ENCODE measurements at places on chromosomes 5 and 9.
A peak's percentile ranks its signal among the peaks of the same experiment; 100 is the strongest.

DNA sequence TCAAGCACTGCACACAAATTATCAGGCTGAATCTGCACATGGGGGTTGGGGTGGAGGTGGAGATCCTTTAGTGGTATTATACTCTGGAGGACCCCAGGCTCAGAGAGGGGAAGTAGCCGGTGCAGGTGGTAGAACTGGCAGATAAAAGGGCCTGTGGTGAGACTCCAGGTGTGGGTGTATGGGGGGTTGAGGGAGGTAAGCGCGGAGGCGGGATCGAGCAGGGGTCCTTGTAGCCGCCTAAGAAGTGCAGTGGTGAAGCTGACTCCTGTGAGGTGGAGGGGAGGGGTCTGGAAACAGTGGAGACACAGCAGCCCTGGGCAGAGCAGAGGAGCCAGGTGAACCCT lies 841 bp downstream of the ACSL6 start:
- no peak for DNase-seq

- DNase-seq, result no peak
Measured at GRCh38 chr5:135037519-135038204, 3.6 kb upstream of the PITX1 start.

- DNase-seq, result no peak
Measured at GRCh38 chr5:132199116-132199680, 28.5 kb downstream of the P4HA2 start.

DNA sequence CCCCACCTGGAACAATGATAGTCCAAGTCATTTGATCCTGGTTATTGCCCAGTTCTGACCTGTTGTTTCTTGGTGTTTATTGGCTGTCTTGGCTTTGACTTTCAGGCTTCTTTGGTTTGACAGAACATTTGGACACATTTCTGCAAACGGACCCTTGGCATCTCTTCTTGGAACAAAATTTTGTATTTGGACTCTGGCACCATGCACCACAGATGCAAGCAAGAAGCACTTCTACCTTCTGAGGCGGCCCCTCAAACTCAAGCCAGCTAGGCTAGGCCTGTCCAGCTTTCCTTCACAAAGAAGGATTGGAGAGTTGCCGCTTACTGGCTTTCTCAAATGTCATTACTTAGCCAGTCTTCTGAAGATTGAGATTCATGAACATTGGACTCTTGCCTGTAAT lies 23.1 kb upstream of the FGF10 start:
- DNase-seq, result no peak

DNA sequence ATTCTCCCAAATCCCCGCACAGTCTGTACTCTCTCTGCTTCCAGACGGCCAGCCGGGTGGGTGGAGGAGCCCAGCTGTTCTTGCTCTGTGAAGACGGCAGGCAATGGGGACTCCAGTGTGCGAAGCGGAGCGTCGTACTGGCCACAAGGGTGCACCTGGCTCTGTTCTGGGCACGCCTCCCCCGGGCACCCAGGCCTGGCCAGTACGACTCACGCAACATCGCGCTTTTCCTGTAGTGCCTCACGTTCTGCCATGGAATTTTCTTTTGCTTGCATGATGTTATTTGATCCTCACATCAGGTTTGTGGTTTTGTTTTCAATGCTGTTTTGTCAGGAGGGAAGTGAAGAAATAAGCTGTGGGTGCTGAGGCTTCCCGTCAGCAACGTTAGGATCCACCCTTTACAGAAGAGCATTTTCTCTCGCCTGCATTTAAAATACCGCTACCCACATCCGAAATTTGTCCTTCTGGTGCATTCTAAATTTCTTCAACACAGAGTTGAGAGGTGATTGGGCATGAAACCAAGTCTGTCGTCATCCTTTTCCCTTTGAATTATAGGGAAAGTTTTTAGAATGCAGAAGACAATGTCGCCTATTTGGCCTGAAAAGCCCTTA lies 311.7 kb downstream of the TRIM36 start:
- no peak for DNase-seq

- no peak for DNase-seq
Measured at GRCh38 chr9:135968601-135969000, 7.4 kb upstream of the UBAC1 start.

GRCh38 chr5:74085186-74085585 lies 459.2 kb downstream of the ARHGEF28 start:
- DNase-seq, result no peak

GRCh38 chr5:53288511-53288910 lies 179.0 kb upstream of the MOCS2 start:
- DNase-seq, result no peak

- DNase-seq, result no peak
Measured at GRCh38 chr9:96084331-96084734, 208.8 kb downstream of the ERCC6L2 start.

GRCh38 chr5:14825977-14826376 lies 45.6 kb downstream of the ANKH start:
- no peak for DNase-seq

- DNase-seq, result peak; percentile 3
Measured at GRCh38 chr9:21455320-21455719, 15.1 kb downstream of the IFNA1 start.

DNA sequence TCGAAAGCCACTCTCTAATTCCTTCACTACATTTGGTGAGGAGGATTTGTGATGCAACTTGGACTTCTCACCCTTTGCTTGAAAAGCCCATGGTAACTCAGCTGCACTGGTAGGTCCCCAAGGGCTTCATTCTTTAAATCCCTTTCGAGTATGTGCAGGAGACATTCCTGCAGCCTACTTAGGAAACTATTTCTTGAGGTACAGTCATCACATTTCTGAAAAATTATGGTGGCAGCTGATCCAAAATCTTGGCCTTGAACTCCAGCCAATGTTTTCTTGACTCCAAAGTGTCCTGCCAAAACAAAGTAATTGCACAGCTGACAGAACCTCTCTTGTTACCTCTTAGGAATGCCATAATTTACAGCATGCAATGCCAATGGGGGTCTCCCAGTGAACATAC lies 99.7 kb downstream of the NPR3 start:
- no peak for DNase-seq

DNA sequence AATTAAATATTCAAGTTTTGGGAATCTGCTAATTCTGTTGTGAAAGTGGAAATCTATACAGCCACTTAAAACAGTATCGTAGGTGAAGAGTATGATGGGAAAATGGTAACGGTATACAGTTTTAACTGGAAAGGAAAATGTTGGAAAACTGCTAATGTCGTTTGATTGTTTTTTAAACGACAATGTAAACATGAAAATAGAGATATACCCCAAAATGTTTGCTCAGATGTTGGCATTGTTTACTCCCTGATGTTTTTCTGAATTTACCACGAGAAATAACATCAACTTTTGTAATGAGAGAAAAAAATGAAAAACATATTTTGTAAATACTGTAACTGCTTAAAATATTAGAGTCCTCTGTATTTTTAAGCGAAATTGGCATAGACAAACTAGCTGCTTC lies 2.7 kb downstream of the MATR3 start:
- no peak for DNase-seq

GRCh38 chr5:949815-950560 lies 57.3 kb downstream of the TRIP13 start:
- DNase-seq, result no peak

- no peak for DNase-seq
Measured at GRCh38 chr5:135455876-135456237, 3.7 kb upstream of the TIFAB start.

GRCh38 chr5:175162036-175162435 lies 281.9 kb downstream of the DRD1 start:
- no peak for DNase-seq

GRCh38 chr5:133114166-133114932 lies 62.5 kb downstream of the HSPA4 start:
- DNase-seq, result no peak

- DNase-seq, result no peak
Measured at GRCh38 chr9:126639318-126640000, 25.7 kb downstream of the LMX1B start.

DNA sequence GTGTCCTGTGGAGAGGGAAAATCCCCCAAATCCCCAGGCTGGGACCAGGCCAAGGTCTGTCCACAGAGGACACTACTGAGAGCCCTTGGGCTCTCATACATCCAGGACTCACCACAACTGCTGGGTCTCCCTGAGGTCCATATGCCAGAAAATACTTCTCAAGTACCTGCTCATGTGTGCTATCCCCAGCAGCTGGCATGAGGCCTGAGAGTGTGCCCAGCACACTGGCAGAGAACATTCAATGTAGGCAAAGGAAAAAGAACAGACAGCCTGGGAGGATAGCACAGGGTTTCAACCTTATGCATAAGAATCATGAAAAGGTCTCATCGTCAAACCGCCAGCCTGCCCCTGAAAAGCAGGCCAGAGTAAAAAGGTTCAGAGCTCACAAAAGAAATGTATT lies 154.1 kb upstream of the TAS2R1 start:
- no peak for DNase-seq

GRCh38 chr5:154986151-154986550 lies 27.4 kb upstream of the KIF4B start:
- DNase-seq, result no peak

GRCh38 chr5:36298552-36298951 lies 3.1 kb downstream of the RANBP3L start:
- DNase-seq, result no peak

DNA sequence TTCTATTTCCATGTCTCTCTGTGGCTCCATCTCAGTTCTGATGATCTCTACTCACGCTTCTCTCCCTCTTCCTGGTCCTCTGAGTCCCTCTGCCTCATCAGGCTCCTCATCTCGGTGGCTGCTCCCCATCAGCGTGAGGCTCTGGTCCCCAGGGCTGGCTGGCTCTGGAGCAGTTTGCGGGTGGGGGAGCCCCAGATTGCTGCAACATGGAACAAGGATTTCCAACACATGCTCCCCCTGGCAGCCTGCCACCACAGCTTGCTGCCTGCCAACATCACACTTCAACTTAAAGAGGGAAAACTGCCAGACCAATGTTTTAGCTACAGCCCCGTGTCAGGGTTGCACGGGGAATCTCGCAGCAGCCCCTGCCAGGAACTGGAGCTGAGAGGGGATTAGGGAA lies 77.2 kb upstream of the NEK6 start:
- DNase-seq, result no peak

DNA sequence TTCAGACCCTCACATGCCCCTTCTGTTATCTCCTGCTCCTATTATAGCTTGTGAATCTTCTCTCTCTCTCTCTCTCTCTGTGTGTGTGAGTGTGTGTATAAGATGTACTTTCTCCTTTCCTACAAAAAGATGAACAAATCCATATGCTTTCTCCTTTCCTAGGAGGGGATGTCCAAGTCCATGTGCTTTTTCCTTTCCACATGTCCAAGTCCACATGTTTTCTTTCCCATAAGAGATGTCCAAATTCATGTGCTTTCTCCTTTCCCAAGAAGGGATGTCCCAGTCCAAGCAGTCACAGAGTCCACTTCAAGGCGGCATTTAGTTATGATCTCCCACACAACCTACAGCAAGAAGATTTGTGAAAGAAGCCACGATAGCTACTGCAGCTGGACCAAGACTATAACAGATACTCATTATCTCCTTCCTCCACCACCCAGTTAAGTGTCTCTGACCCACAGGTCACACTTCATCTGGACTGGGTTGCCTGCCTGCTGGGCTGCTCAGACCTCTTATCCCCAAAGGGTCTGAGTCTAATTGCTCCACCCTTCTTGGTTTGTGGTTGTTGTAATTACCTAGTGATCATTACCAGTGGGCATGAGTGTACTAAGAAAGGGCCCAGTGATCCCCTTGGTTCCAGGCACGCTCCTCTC lies 18.4 kb upstream of the FOXI1 start:
- DNase-seq, result no peak

DNA sequence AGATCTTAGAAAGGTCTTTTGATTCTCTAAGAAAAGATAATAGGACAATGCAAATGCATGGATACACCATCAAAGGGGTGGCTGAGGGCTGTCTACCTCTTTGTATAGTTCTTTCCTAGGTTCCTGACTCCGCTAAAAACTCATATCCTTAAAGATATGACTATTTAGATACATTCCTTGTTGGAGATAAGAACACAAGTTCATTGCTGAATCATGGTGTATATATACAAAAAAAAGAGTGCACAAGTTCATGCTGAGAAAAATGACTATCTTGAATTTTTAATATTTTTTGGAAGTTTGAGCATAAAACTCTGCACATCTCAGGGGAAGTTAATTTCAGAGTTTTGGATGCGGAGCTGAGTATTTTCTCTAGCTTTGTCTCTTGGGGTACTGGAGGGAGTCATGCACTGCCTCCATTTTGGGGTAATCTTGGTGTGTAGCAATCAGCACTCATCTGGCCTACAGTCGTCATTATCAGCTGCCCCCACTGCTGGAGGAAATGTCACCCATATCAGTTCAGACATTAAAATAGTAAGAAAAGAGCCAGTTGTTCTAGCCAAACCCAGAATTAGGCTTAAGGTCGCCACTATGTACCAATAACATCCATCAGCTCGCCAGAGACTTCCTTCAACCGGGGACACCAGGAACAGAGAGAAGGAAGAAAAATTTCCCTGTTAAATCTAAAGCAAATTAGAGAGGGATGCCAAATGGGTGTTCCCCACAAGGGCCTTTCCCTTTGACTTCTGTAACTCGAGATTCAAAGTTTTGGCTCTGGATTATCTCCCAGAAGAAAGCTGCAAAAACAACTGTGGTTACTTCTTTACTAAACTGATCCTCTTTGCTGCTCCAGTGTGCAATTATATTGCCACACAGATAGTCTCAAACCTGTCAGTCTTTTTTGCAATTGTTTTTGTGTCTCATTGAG lies 49.0 kb downstream of the PTTG1 start:
- no peak for DNase-seq

DNA sequence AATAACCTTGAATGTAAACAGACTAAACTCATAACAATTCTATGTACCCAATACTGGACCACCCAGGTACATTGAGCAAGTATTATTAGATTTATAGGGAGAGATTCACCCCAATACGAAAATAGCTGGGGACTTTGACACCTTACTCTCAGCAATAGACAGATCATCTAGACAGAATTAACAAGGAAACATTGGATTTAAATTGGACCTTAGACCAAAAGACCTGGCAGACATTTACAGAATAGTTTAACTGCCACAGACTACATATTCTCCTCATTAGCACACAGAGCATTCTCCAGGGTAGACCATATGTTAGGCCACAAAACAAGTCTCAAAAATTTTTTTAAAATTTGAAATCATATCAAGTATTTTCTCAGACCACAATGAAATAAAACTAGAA lies 397.4 kb downstream of the PIK3R1 start:
- no peak for DNase-seq

GRCh38 chr9:7961076-7961475 lies 161.5 kb upstream of the DMAC1 start:
- DNase-seq, result no peak

DNA sequence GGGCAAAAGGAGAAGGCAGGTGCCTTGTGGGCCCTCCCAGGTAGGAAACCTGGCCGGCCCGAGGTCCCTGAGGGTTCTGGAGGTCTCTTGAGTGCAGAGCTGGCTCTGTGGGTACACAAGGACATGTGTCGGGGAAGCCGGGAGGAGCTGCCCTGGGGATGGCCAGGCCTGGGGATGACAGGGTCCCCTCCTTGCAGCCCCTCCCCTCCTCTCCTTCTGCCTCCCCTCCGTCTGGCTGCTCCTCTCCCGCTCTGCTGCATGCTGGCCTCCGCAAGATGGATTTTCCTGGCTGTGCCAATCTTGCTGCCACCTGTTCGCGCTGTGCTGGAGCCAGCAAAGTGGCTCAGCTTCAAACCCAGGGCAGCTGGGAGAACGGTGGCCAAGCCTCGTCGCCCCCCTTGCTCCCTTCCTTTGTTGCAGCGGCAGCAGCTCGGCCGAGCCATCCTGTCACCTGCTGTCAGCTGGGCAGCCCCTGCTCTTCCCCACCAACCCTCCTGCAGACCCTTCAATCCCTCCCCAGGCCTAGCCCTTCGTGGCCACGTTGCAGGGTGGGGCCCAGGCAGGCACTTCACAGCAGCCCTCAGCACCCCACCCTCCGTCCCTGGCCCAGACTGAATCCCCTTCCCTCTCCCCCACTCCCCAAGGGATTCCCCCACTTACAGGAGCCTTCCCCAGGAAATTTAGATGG lies 17.6 kb upstream of the UNC5A start:
- DNase-seq, result no peak

Data from T follicular helper cell (primary cell).